ENCODE measurements at places on chromosomes 5 and 9. TPM values are rescaled to one million over a fixed set of nuclear protein-coding genes. Genes with fewer than 3 reads are reported as not detected.

GRCh38 chr9:17401858-17402257 lies 177.0 kb upstream of the SH3GL2 start:
- H3K27ac ChIP-seq: no peak overlapping the region
- H3K4me1 ChIP-seq: no peaks in the 10 kb centered on the region
- H3K27me3 ChIP-seq: no peaks in the 10 kb centered on the region

DNA sequence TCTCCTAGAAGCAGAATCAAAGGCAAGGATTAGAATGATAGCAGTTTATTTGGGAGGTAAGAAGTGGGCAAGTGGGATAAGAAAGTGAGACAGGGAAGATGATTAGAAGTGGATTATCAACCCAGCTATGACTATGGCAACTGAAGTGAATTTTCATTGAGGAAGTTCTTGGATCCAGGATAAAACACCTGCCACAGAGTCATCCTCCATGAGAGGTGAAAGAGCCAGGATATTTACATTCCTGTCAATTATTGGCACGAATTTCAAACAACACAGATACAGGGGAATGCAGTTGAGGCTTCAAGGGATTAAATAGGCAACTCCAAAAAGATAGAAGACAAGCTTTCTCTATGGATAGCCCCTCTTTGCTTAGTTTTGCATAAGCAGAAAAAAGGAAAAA lies 31.8 kb upstream of the ZNF366 start:
- H3K4me1 ChIP-seq: no peaks in the 10 kb centered on the region
- DNase-seq: no peak
- H3K27me3 ChIP-seq: peaks cover 4% of the 10 kb centered on the region

- H3K4me1 ChIP-seq: peaks cover 7% of the 10 kb centered on the region
- no peaks in the 10 kb centered on the region for H3K27me3 ChIP-seq
- no peaks in the 10 kb centered on the region for H3K36me3 ChIP-seq
- H3K4me3 ChIP-seq: no peak overlapping the region
Measured at GRCh38 chr9:121217609-121218292, 16.1 kb upstream of the RAB14 start.

DNA sequence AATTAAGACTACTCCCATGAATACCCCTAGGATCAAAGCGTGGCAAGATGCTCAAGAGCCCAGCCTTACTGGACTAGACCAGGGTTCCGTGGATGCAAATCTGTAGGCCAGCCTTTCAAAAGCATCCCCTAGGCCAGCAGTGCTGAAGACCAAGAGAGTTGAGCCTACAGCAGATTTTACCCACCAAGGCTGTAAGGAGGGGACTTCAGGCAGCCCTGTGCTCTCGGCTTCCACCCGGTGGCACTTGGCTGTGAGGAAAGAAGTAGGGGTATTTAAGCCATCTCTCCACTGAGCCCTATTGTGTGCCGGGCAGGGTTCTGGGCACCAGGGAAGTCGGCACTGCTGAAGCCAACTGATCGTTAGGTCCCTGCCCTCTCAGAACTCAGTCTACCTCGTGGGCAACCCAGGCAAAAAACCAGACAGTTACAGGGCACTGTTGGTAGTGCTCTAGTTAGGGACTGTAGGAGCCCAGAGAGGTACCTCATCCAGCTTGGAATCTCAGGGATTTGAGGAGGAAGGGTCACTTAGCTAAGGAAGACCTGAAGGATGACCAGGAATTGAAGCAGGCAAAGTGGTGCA lies 25.5 kb downstream of the TCF7 start:
- no peaks in the 10 kb centered on the region for H3K27me3 ChIP-seq
- H3K4me1 ChIP-seq: peaks cover 71% of the 10 kb centered on the region
- DNase-seq: no peak
- H3K36me3 ChIP-seq: peaks cover 79% of the 10 kb centered on the region
- H3K4me3 ChIP-seq: no peak overlapping the region

DNA sequence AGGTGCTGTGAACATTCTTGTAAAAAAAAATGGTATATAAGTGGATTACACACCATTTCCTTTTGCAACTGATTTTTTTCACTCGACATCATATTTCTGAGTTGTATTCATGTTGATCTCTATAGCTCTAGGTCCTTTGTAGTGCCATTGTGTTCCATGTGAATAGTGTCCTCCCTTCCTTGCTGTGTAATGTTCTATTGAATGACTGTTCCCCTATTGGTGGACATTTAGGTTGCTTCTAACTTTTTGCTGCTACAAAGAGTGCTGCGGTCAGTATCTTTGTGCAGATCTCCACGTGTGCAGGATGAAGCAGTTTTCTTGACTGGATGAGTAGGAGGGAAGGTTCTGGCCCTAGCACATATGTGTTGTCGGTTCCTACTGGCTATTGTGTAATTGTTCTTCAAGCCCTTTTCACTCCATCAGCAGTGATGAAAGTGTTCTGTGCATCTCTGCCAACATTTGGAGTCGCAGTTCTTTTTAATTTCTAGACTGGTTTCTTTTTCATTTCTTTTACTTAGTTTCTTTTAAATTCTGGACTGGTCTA lies 20.2 kb downstream of the DAB2IP start:
- H3K4me1 ChIP-seq: no peaks in the 10 kb centered on the region
- H3K27ac ChIP-seq: no peak overlapping the region
- no peaks in the 10 kb centered on the region for H3K36me3 ChIP-seq
- DNase-seq: no peak
- H3K4me3 ChIP-seq: no peak overlapping the region

Gene MARCHF11
- total RNA-seq: not detected

Gene PCDHB7
- total RNA-seq: not detected
